ENCODE measurements at places on chromosomes 5 and 9.

DNA sequence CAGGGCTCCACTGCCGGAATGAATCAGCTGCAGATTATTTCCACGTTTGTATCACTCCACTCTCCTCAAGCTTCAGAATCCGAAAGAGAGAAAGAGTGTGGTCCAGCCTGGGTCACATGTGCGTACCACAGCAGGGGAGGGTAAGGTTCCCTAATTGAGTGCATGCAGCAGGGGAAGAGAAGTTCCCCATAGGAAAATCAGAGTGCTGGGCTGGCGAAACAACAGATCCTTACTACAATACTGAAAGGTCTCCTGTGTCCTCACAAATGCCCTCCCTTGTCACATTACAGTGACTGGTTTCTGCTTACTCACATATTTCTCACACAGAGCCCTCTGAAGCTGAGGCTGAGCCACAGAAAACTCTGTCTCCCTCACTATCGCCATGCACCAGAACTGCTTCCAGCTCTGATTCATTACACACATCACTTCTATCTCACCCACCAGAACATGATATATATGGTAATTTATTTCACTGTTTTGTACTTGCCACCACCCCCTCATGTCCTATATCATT lies 532.2 kb upstream of the TUSC1 start:
- DNase-seq, result no peak

DNA sequence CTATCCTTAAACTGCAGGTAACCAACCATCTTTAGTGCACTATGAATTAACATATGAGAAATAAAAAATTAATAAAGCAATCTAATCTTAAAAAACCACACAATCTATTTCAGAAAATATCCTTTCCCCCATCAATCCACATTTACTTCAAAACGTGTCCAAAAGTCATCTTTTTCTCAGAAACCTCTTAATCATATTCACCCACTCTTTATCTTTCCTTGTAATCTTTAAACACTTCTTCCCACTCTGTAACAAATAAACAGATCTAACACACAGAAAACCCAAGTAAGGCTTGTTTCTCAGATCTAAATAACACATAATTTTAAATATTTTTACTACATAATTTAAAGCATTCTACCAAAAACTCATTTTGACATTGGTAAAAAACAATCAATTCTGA lies 44.4 kb downstream of the EFCAB9 start:
- no peak for DNase-seq

GRCh38 chr9:33785914-33786313 lies 9.4 kb upstream of the PRSS3 start:
- DNase-seq, result no peak

GRCh38 chr9:81716409-81716808 lies 27.1 kb upstream of the TLE1 start:
- DNase-seq, result no peak

GRCh38 chr5:96844481-96844990 lies 31.8 kb upstream of the ERAP2 start:
- DNase-seq, result no peak

All from psoas muscle (tissue), 8 donors.